ENCODE measurements at places on chromosomes 16 and 17.

DNA sequence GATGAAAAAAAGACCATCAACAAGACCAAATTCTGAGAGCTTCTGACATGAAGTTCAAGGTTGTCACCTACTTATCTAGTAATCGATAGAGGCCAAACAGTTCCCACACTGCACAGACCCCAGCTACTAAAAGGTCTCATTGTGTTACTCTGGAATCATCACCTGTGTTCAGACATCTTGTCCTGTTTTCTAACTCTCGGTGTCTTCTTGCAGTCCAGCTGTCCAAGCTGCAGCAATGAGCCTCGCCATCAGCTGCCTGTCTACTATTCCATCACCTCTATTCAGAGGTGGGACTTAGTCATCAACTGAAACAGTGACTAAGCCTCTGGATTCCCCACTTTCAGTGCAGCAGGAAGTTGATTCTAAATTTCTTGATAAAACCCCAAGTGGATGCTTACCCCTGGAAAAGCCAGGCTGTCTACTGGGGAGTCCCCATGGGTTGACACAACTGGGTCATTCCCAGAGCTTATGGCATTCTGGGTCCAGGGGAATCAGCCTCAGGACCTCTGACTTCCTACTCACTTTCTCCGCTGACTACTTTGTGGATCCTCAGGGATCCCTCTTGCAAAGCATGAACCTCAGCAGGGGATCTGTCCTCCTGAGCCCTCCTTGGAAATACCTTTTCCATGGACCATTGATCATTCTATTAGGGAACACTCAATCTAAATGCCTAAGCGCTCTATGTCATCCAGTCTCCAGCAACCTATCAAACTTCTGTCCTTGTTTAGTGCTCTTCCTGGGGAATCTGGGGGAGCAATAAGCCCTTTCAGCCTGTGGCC, 46.5 kb downstream of the HNF1B start:
- no peak for DNase-seq

DNA sequence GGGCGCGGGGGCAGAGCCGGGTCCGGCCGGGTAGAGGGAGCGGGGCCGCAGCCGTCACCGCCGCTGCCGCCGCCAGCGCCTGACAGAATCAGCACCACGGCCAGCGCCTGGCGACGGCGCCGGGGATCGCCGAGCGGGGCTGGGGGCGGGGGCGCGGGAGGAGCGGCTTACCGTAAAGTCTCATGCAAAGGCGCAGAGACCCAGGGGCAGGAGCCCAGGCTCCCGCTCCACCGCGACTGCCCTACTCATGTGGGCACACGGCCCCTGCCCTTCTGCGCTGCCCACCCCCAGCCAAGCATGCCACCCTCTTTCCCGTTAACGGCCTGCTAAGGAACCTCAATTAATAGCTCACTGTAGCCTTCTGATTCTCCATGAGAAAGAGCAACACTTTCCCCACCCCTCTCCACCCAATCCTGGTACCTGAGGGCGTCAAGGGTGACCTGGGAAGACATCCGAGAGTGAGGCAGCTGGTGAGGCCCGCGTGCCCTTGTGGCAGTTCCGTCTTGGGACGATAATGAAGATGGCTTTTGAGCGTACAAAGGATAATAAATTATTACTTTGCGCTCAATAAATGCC, at the start of gene SEZ6:
Gene SEZ6 (minus strand): TSS at position 98 of the 576 bp plus-strand sequence. CDS start 164 bp downstream, outside the sequence.
- DNase-seq = peak; percentile 45

GRCh38 chr17:34624767-34625383, 45.5 kb downstream of the TMEM132E start:
- no peak for DNase-seq

- no peak for DNase-seq
Measured at GRCh38 chr17:20097330-20097729, 88.2 kb downstream of the SPECC1 start.

DNA sequence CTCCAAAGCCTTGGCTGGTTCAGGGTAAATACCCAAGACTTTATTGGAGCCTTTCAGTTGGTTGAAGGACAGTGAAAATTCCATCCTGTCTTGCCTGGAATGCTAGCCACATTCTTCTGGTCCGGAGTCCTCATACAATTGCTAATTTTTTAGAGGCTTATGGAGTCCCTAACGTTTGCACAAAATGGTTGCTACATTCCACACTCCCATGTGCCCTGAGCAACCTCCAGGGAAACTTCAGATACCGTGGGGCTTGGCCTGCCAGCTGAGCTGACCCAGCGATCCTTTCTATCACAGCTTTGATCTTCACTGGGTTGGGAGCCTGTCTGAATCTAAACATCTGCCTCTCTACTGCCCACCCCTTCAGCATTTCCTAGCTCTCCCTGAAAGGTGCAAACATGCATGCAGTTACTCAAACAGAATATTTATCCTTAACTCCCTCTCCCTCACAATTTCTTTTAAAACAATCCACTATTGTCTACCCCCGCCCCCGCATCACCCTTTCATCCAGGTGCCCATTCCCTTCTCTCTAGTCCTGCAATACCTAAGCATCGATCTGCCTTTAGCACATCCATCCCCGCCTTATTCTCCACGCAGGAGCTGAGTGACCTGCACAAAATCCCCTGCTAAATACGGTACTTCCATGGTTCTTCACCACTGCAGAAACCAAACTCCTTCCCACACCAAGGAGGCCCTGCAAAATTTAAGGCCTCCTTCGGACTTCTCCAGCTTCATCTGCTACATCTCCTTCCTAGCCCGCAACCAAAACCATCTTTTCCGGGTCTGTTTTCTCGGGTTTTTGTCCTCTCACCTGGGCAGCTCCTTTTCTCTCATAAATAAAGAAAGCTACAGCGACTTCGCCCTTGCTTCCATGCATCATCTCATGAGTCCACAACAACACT, 810 bp upstream of the GAN start:
- no peak for DNase-seq

GRCh38 chr17:79446399-79447009, 164.3 kb downstream of the RBFOX3 start:
- DNase-seq = no peak

GRCh38 chr16:20798364-20798763, 7.9 kb downstream of the ERI2 start:
- no peak for DNase-seq

DNA sequence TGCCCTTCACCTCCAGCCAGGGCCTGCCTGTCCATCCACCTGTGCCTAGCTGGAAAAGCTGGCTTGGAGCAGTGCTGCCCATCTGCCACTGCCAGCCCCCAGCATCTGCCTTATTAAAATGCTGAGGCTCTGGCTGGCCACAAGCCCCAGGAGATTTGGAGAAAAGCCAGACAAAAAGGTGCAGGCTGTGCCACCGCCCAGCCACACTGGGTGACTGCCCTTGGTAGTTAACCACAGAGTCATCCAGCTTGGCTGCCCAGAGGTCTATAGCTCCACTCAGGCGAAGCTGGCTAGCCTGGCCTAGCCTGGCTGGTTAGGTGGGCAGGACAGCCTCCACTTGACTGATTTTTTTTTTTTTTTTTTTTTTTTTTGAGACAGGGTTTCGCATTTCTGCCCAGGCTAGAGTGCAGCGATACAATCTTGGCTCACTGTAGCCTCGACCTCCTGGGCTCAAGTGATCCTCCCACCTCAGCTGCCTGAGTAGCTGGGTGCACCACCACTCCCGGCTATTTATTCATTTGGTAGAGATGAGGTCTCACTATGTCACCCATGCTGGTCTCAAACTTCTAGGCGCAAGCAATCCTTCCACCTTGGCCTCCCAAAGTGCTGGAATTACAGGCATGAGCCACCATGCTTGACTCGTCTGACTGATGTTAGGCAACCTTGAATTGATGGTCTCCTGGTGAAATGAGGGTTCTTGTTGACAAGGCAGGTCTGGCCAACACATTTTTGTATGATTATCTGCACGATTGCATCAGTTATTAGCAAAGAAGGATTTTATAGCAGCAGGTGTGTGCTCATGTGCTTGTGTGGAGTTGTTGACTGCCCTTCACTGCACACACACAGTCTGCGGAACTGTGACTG, 103.8 kb downstream of the RAB11FIP4 start:
- no peak for DNase-seq

GRCh38 chr16:67862623-67863583, 9.9 kb upstream of the EDC4 start:
- DNase-seq = no peak

DNA sequence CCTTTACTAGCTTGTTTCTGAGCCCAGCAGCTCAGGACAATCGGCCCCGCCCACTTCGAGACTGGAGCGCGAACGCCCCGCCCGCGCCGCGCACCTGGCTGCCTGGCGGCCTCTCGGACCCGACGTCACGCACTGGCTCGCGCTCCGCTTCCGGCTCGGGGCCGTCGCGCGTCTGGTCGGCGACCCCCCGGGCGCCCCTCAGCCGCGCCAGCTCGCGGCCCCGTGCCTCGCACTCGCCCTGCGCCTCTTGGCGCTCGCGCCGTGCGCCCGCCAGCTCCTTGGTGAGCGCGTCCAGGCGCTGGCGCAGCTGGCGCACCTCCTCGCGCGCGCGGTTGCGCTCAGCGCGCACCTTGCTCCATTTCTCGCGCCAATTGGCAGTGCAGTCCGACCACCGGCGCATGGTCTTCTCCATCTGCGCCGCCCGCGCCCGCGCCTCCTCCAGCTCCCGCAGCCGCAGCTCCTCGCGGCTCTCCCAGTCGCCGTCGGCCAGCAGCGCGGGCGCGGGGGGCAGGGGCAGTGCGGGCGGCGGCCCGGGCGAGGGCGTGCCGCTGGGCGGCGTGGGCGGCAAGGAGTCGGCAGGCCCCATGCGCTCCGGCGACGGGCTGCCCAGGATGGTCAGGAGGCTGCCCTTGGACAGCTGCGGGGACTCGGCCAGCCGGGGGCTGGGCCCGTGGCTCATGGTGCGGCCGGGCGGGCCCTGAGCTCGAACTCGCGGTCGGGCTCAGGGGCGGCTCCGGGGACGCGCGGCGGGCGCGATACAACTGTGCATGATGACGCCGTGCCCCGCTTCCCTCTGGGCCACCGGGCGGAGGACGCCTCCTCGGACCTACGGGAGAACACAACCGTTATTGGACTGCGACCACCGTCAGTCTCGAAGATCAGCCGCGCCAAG, 7.6 kb downstream of the CCDC102A start:
- DNase-seq = no peak

GRCh38 chr16:78571898-78572358, 472.5 kb downstream of the WWOX start:
- DNase-seq = no peak

DNA sequence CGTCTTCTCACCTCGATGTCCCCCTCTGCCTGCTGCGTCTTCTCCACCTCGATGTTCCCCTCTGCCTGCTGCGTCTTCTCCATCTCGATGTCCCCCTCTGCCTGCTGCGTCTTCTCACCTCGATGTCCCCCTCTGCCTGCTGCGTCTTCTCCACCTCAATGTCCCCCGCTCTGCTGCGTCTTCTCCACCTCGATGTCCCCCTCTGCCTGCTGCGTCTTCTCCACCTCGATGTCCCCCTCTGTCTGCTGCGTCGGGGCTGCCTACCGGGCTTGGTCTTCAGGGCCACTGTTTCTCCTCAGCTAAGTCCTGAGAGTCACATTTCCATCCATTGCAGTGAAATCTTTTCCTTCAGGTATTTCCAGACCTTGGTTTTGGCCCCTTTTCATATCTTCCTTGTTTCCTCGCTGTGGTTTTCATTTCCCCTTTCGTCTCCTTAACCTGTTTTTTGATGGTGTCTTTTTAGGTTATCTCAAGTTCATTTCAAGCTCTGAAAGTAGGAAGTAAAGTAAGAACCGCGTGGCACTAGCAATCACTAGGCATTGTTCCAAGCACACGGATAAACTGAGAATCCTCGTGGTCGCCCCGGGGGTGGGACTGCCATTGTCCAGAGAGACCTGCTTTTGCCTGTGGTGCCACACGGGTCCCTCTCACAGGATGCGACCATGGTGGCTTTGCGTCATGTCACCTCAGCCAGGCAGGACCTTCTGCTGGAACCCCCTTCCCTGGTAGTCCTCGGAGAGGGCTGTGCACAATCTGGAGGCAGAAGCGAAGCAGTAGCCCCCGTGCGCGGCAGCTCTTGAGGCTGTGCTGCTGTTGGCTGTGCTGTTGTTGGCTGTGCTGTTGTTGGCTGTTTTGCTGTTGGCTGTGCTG, 9.5 kb upstream of the ZNF750 start:
- DNase-seq = no peak

GRCh38 chr16:83574388-83574787, 233.4 kb upstream of the HSBP1 start:
- no peak for DNase-seq

DNA sequence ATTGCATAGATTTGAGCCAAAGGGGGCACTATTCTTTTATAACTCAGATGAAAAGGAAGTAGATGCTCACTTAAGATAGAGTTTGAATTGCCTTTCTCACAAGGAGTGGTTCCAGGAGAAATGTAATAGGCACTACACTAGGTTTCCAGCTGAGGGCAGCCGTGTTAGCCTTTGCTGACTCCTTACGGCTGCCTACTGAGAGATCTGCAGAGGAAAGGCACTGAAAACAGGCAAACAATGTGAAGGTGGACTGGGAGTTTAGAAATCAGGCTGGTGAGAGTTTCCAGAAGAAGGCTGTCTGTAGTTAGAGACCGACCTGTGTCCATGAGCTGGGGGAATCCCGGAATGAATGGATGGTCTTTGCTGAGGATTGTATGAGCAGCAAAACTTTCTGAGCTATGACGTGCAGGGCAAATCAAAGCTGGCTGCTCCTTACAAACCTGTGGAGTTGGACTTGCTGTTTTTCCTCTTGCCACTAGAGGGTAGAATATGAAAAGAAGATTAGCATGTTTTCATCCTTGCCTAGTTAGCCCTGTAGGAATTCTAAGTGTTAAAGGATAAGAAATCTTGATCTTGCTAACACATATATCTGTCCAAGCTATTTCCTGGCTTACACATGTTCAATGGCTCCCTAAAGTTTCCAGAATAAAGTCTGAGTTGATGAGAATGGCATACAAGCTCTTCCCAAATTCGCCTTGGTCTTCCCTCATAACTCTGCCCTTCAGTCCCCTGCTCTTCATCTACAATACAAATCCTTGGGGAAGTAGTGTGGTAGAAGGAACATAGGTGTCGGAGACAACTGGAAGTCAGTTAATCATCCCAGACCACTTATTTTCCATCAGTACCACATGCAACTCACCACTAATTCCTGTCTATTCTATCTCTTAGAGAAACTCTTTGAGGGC, 20.1 kb upstream of the TAOK1 start:
- DNase-seq = peak; percentile 42

DNA sequence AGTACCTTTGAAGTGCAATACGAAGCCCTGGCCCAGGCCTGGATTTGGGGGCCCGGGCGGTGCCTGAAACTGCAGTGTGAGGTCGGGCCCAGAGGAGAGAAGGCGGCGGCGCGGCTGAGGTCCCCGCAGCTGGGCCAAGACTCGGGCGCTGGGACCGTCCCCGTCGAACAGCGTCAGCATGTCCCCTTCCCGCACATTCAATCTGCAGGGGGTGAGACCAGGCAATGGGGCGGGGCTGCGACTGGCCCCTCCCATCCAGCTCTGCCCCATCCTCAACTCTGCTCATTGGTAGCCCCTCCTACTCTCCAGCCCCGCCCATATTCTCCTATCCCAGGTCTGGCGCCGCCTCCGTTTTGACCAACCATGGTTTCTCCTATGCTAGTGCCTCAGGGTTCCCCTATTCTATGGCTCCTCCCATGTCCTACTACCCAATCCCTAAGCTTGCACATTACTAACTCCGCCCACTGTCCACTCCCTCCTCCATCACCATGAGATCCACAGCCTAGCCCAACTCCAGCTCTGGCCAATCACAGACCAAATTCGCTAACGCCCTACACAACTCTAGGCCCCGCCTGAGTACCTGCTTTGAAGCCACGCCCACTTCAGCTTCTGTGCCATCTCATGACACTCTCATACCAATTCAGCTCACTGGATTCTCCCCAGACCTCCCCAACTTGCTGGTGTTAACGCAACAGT, 14.4 kb upstream of the CDIPT start:
- DNase-seq = peak; percentile 23

- DNase-seq = no peak
Measured at GRCh38 chr17:70124723-70125122, 44.6 kb upstream of the KCNJ2 start.

- DNase-seq = no peak
Measured at GRCh38 chr17:6306820-6307219, 128.1 kb downstream of the AIPL1 start.
